SK-N-SH treated with all-trans-retinoic acid at 6 μM for 48 hours (cell line): ENCODE measurements at places on chromosomes 7 and 10.

GRCh38 chr7:157674027-157674714, 337.4 kb downstream of the DNAJB6 start:
- ATAC-seq: no peak

DNA sequence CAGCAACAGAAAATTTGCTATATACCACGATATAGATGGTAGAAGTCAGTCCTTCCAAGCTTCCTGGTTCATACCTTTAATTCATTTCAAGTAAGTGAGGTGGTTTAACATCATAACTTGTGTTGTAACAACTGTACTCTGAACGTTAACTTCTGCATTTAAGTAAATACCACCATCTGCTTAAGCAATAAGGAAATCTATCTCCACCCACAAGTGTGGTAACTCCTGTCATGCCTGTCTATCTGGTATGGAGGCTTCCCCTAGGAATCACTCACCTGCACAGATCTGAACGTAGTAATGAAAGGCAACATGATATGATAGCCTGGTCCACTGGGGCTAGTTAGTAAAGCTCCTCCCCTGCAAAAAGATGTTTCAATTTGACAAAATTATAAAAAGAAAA, 2.3 kb downstream of the ERLIN1 start:
- no peak for ATAC-seq

GRCh38 chr7:117096942-117097341, 143.6 kb downstream of the ST7 start:
- no peak for ATAC-seq

DNA sequence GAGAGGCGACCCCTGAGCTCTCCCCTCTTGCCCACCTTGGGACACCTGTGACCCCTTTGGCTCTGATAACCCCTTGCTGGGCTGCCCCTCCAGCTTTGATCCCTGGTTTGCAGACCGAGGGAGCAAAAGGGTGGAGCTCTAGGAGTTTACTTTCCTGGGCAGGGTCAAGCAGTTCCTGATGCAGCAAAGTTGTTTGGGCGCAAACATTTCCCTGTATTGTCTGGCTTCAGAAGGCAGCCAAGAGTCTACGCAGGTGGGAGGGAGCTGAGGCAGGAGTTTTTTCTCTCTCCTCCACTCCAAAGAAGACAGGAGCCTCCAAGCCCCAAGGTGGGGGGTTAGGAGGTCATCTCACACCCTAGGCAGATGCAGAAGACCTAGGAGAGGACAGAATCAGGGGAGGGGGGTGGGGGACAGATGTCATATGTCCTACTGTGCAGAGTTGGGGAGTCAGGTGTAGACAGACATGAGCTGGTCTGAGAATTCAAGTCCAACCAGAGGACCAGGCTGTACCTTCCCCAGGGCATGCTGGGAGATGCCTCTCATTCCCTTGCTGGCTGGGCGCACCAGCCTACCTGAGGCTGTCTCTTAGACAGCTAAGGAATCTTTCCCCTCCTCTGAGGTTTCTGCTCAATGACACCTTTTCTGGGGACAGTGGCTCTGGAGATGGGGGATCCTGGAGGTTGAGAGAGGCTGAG, 20.5 kb downstream of the TMEM270 start:
- ATAC-seq: no peak; the same call in none of the 3 replicates

DNA sequence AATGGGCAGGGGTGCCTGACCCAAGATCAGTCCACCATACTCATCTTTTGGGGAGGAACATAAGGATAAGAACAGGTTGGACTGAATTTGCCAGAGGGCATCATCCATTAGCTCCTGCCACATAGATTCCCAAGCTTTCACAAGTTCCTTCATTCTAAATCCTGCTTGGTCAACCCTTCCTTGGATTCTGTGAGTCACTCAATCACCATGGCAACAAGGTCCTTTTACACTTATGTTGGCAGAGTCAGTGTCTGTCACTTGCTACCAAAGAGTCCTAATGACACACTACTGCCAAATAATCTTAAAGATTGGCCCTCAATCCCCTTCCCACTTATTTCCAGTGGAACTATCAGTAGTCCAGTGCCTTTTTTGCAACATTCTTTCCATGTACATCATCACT, 5.0 kb upstream of the LGI1 start:
- ATAC-seq: no peak
